Activated CD4-positive, alpha-beta T cell treated with anti-CD3 and anti-CD28 coated beads, Interleukin-2, amount 10 ng/mL, durations not matched to agents 24 days and 14 days (primary cell): ENCODE measurements at places on chromosomes 12 and 14.

DNA sequence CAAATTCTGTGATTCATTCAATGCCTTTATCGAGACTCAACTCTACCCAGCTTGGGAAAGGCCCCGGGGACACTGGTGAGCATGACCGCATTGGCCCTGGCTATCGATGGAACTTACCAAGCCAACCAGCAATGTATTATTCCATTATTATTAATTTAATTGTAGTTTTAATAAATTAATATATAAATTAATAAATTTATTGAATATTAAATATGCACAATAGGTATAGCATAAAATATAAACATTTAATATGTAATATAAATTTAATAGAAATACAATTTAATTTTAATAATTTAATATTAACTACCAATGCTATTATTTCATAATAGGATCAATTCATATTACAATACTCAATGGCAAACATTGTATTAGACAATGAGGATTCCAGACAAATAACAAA lies 163.4 kb downstream of the DPF3 start:
- no peak for DNase-seq

DNA sequence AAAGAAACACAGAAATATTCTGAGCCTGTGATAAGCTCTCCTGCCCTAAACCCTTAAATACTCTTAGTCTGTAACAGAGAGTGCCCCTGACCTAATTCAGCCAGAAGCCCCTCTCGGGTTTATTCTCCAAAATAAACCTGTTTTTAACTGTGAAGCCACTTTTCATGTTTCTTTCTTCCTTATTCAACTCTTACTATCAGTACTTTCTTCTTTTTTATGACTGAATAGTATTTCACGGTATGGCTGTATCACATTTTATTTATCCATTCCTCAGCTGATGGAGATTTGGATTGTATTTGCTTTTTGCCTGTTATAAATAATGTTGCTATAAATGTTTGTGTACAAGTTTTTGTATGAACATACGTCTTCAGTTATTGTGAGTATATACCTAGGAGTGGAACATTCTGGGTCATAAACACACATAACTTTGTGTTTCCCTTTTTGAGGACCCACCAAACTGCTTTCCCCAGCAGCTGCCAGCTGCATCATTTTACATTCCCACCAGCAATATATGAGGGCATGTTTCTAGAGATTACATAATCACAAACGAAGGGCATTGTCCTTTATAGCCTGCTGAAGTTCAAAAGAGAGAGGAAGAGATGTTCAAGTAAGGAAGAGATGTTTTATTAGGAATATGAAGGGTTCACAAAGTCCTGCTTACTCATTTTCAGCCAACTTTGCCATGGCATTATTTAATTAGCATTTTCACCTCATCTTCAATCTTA lies 199.4 kb upstream of the NUDT4 start:
- DNase-seq: no peak

- DNase-seq: no peak
Measured at GRCh38 chr12:44379831-44380230, 496.3 kb downstream of the NELL2 start.

GRCh38 chr14:99394602-99395156 lies 86.0 kb downstream of the SETD3 start:
- DNase-seq: no peak

DNA sequence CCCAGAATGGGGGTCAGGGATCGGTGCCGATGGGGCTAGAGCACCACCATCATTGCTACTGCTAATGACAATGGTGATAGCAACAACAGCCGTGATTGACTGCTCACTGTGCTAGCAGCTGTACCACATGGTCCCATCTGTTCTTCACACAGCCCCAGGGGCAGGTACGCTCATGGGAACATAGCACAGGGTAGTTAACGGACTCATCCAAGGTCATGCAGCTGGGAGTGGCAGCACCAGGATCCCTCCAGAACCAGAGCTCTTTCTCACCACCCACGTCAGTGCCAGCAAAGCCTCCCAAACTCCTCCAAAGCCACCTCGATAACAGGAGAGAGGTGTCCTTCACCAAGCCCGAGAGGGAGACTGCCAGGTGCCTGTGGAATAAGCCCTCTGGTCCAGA lies 11.2 kb upstream of the DYNC1H1 start:
- no peak for DNase-seq

- DNase-seq: peak; percentile 87
Measured at GRCh38 chr12:57093415-57094207, 4.7 kb downstream of the NAB2 start.

DNA sequence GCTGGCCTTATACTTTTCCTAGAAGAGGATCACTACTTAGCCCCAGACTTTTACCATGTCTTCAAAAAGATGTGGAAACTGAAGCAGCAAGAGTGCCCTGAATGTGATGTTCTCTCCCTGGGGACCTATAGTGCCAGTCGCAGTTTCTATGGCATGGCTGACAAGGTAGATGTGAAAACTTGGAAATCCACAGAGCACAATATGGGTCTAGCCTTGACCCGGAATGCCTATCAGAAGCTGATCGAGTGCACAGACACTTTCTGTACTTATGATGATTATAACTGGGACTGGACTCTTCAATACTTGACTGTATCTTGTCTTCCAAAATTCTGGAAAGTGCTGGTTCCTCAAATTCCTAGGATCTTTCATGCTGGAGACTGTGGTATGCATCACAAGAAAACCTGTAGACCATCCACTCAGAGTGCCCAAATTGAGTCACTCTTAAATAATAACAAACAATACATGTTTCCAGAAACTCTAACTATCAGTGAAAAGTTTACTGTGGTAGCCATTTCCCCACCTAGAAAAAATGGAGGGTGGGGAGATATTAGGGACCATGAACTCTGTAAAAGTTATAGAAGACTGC lies 1.5 kb downstream of the MGAT2 start:
- DNase-seq: no peak

GRCh38 chr14:54640506-54640905 lies 73.6 kb downstream of the SAMD4A start:
- DNase-seq: no peak

DNA sequence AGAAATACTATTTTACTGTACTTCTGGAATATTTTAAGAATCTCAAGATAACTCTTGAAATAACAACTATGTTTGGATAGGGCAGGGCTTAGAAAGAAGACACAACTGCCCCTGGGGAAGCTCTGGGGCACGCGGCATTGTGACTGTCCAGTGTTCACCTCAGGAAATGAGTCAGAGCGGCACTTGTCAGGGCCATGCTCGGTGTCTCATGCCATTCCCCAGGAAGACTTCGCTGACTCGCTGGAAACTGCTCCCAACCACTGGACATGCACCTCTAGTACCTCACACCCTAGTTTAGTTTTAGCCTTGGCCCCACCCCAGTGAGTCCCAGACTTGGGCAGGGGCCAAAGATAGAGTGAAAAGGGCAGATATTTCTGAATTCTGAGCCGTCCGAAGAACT lies 192.0 kb downstream of the TTC7B start:
- DNase-seq: no peak

DNA sequence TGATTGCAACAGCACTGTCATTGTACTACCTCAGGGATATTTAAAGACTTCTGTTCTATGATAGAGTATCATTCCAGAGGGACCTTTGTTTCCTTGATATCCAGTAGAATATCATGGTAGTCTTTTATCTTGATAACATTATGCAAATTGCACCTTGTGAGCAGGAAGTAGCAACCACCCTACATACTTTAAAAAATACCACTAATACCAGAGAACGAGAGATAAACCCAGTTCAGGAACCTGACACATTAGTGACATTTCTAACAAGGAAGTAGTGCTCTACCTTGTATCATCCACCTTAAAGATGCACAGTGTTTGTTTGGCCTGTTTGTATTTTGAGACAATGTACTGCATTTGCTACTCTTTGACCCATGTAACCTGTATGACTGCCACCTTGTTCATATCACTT lies 8.8 kb upstream of the MAP4K5 start:
- DNase-seq: no peak

DNA sequence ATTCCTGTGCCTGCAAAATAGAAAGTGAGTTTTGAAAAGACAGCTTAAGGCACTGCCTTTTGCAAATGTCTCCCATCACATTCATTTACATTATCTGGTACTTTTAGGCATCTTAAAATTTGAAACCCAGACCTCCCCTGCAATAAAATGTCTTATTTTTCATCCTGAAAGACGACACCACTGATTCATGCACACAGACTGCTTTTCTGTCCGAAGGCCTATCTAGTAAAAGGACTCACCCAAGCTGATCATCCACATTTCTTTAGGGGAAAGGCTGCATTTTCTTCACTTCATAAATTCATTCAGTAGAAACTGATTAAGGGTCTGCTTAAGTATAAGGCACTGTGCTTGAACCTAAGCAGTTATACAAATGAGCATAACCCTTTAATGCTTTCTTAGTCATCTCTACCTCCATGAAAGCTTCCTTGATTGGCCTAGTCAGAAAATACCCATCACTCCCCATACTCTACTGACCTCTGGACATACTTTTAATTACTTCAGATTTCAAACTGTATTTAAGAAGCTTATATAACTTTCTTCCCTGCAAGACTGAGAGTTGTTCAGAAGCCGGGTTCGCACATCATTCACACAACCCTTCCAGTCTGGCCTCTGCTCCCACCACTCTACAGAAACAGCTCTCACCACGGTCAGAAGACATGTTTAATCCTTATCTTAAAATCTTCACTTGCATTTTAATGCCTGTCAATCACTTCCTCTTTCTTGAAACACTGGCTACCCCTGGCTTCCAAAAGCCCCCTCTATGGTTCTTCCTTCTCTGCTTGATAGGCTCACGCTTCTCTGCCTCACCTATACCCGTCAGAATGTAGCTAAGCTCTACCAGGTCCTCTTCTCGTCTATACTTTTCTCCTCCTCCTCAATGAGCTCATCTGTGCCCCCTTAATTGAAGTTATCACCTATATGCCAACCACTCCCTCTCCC lies 288.6 kb downstream of the MED13L start:
- DNase-seq: no peak

- DNase-seq: no peak
Measured at GRCh38 chr12:109130297-109131153, 14.1 kb downstream of the ACACB start.

DNA sequence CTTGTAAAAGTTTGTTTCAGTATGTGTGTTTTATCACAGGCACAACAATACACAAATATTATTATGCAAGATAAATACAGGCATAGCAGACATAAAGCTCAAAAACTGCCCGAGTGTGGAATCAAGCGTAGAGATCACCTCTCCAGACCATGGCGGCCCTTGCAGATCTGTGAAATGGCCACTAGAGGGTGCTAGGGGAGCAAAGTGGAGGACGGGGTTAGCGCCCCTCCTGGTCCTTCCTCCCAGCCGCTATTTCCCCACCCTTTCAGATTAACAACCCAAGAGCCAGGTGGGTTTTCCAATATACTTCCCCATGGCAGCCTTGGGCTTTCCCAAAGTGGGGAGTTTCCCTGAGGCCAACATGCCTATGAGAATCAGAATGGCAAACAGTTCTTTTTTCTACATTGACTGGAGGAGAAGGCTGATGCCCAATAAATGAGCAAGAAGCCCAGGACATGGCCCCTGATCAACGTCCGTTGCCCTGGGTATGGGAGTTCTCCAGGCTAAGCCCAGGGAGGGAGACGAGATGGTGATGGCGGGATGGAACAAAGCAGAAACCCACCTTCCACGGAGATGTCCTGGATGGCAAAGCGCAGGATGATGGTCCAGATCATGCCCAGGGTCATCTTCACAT lies 67.4 kb downstream of the ACTN1 start:
- DNase-seq: peak; percentile 94

DNA sequence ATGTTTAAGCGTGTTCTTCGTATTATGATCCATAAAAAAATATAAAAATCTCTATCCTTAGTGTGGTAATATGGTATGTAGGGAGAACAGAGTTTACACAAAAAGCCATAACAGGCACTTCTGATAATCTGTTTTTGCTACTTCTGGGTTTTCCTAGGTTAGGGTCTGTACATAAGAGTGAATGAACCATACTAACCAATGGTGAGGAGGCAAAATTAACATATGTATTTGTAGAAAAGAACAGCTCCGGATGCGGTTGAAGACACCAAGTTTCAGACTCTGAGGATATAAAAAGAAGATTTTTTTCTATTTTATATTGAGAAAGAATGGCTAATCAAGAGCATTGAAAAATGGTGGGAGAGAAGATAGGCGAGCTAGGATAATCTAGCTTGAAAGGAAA lies 40.2 kb upstream of the PPP1R12A start:
- DNase-seq: no peak

DNA sequence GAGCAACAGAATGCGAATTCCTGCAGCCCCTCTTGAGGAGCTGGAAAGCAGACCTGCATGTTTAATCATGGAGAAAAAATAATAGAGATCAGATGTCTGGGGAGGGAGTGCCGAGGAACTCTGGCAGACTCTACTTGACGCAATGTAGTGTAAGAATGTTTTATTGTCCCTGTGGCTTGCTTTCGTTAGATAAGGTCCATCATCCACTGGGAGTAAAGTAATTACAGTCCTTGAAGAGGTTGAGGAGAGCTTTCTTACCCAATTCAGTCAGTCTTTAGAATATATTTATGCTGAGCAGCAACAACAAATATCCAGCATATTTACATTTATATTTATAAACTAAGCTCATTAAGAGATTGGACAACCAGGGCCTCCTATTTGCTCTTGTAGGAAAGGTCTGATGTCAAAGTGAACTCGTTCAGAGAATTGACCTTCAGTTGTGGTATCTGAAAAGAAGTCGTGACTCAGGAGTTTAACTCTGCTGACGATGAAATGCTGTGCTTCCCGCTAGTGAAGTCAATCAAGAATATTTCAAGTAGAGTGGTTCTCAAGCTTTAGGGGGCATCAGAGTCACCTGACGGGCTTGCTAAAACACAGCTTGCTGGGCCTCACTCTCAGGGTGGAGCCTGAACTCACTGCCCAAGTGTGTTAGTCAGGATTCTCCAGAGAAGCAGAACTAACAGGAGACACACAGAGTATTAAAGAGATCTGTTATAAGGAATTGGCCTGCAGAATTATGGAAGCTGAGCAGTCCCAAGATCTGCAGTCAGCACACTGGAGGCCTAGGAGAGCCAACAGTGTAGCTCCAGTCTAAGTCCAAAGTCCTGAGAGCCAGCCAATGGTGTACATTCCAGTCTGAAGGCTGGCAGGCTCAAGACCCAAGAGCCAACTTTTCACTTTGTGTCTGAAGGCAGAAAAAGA lies 139.3 kb upstream of the LMNTD1 start:
- DNase-seq: no peak

DNA sequence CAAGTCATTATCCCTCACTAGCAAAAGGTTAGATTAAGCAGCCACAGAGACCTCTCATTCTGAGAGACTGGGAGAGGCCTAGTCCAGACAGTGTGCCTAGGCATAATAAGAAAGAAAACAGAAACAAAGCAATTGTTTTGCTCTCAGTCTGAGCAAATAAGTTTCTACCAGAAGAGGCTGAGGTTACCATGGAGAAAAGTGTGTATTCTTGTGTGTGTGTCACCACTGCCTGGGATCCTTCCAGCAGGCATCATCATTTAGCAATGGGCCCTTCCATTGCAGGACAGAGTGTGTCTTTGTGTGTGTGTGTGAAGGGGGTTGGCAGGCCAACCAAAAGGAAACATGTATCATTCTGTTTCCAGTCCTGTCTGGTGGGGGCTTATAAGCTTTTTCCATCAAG lies 3.7 kb downstream of the EFS start:
- DNase-seq: no peak
